Stromal cell of bone marrow (primary cell): ENCODE measurements at places on chromosomes 4 and X.

- DNase-seq: no peak
These were observed 28.9 kb downstream of the ZNF827 start for GRCh38 chr4:145909773-145910172.

GRCh38 chr4:154039435-154040343 is 250.8 kb upstream of the SFRP2 start:
- DNase-seq: no peak

GRCh38 chr4:123477711-123478209 is 81.2 kb downstream of the SPRY1 start:
- DNase-seq: peak; percentile 41

GRCh38 chr4:4990329-4990728 is 28.9 kb downstream of the CYTL1 start:
- DNase-seq: no peak

GRCh38 chr4:154025110-154025509 is 236.2 kb upstream of the SFRP2 start:
- no peak for DNase-seq

DNA sequence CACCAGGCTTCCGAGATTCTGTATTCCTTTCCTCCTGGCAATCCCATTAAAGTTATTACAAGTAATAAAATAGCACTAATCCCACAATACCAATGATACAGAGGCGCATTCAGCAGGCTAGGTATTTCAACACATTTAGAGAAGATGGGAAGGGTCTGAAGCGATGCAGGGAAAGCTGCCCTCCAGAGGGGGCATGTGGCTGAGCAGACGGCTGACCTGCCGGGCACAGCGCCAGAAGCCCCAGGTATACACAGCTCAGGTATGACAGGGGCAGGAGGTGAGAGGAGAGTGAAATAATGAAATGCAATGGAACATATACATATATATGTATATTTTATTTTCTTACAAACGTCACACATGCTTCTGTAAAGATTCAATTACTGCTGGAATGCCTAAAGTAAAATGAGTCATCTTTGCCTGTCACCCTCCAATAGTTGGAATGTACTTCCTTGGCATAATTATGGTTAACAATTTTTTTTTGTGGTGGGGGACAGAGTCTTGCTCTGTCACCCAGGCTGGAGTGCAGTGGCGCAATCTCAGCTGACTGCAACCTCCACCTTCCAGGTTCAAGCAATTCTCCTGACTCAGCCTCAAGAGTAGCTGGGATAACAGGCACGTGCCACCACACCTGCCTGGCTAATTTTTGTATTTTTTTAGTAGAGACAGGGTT is 21.3 kb upstream of the CDKN2AIP start:
- DNase-seq: no peak
